ENCODE measurements at places on chromosomes 13 and 19.

DNA sequence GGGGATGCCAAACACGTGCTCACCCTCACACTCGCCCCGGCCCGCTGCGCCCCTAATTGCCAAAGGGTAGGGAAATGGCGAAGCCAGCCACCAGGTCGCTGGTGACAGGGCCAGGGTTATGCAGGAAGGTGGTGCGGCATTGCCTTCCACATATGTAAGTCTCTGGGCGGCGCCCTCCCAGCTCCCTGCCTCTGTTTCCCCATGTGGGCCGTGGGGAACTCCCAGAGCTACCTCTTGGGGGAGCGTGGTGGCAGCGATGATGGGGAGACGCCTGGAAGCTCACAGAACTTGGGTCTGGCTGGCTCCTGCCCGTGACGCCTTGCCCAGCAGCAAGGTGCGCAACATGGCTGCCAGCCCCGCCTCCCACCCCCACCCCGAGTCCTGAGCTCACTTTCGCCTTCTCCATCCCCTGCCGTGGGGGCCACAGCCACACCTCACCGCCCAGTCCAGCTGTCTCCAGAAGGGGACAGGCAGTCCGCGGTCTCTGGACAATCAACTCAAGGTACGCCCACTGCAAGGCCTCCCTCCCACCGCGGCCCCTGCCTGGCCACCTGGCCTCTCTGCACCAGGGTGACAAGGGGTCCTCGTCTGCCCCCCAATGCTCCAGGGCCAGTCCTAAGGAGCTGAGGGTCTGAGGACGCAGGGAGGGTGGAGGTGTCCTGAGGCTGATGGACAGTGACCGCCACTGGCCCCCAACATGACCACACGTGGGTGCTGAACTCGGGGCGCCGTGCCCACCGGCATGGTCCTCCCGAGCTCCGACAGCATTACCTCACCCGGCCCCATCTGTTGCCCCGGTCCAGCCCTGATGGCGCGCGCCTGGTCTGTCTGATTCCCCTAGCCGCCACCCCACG, 6.6 kb downstream of the C19orf25 start:
- DNase-seq = no peak

DNA sequence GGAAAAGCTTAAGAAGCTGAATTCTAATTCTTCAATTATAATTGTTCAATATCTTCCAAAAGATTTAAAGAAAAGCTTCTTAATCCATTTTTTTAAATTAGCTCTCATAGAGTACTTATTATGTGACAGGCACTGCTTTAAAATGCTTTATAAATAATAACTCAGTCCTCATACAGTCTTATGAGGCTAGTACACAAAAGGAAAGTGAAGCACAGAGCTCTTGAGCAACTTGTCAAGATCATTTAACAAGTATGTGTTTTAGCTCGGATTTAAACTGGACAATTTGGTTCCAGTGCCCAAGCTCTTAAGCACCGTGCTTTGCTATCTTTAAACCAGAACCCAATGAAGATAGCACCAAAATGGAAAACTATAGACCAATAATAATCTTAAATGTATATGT, 106.1 kb downstream of the DHRS12 start:
- DNase-seq = no peak

GRCh38 chr13:72062566-72062965, 195.6 kb upstream of the DACH1 start:
- no peak for DNase-seq

GRCh38 chr13:67238277-67238859, 8.2 kb upstream of the PCDH9 start:
- no peak for DNase-seq

- no peak for DNase-seq
Measured at GRCh38 chr19:14450168-14450874, 17.2 kb downstream of the PKN1 start.

DNA sequence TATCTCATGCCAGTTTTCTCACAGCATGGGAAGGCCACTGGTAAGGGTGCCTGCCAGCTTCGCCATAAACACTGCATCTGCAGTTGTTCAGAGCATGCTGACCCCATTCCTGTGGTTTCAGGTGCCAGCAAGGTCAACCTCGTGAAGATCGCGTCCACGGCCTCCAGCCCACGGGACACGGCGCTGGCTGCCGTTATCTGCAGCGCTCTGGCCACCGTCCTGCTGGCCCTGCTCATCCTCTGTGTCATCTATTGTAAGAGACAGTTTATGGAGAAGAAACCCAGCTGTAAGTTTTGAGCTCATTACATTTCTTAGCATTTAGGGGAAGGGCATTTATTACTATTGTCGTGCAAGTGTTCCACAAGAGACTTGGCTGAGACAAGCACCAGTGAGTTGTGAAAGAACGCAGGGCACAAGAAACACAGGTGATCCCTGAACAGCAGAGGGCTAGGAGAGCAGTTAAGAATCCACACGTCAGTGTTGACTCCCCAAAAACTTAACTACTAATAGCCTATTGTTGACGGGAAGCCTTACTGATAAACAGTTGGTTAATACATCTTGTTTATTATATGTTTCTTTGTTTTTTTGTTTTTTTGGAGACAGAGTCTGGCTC, 88.8 kb downstream of the TNFRSF19 start:
- DNase-seq = no peak

DNA sequence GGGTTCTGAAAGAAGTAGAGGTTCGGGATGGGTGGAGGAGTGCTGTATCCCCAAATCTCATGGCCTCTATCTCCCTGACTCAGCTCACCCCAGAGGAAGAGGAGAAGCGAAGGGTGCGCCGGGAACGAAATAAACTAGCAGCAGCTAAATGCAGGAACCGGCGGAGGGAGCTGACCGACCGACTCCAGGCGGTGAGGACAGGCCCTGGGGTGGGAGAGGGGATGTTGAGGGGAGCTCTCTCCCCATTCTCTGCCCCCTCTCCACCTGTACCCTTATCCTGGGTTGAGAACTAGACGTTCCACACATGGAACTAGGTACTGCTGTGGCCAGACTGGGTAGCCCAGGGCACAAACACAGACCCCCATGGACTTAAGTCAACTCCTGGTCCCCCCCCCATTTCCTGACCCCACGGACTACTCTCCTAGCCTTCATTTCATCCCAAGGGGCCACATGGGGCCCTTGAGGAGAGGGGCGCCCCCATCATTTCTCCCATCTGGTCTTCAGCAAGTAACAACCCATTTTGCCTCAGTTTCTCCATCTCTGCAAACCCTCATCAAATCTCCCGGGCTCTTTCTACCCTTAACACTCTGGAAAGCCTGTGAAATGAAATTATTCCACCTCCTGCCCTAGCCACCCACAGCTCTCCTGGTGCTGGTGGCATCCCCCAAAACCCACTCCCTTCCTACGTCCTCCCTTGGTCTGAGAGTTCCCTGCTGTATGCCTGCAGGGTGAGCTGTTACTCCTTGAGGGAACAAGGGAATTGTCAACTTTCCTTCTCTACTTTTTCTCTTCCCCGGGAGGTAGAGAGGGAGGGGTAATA, 3.5 kb downstream of the FOSB start:
- no peak for DNase-seq

DNA sequence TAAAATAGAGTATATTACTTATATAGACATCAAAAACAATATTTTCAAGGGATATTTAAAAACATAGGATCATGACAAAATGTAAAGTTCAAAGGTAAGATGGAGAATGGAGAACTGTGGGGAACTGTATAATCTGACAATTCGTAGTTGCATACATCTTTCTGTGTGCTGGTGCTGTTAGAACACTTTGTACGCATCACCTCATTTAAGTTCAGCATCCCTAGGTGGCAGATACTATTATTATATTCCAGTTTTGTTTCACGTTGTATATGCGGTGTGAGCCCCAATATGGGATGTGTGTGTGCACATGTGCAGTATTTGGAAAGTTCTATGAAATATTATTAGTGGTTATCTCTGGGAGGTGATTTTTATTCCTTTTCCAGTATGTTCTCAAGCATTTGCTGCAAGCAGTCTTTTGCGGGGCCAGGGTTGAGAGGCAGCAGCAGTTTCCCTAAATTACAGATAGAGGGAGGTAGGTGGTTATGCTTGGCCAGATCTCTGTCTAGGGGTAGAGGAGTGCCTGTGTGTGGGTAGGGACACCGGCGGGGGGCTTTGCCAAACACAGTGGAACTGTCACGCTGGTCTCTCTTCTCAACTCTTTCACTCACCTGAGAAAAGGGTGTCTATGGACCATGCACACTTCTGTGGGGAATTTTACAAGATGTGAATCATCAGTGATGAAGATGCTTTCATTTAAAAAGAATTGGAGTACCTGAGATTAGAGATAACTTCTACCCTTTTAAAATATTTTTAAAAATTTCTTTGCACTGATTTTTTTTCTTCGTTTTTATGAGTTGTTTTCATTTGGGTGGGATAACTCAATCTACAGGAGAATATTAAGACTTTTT, 55.6 kb upstream of the ALOX5AP start:
- no peak for DNase-seq

GRCh38 chr13:48531416-48532255, 1.2 kb downstream of the RCBTB2 start:
- DNase-seq = no peak

- no peak for DNase-seq
Measured at GRCh38 chr13:57877601-57878000, 246.1 kb downstream of the PCDH17 start.

GRCh38 chr19:33435706-33436359, 62.3 kb downstream of the CEBPG start:
- no peak for DNase-seq

DNA sequence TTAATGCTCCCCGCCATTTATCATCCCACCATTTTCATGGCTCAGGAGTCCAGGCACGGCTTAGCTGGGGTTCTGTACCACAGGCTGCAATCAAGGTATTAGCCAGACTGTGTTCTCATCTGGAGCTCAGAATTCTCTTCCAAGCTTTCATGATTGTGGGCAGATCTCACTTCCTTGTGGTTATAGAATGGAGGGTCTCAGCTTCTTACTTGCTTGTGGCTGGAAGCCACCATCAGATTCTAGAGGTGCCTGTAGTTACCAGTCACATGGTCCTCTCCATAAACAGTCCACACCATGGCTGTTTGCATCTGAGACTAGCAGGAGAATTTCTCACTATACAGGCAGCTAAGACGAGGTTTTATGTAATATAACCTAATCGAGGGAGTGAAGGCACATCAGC, 45.1 kb upstream of the SLC46A3 start:
- no peak for DNase-seq

DNA sequence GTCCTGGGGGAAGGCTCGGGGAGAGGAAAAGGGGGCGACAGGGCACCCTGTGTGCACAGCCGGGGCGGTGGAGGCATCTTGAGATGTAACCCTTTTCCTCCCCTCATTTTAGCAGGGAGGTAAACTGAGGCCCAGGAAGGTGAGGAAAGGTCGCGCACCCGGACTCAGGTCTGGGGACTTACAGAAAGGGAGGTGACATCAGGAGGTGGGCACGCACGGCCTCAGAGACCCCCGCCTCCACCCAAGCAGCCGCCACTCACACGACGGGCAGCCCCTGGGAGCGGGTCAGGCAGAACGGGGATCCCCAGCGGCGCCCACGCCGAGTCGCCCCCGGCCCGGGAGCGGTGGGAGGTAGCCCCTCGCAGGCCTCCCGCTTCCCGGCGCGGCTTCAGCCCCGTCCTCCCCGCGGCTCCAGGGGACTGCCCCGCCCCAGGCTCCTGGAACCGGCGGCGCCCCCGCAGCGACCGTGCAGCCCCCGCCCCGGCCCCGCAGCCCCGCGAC, 477 bp downstream of the PIP5K1C start:
- DNase-seq = no peak

- DNase-seq = no peak
Measured at GRCh38 chr19:32676186-32676894, 692 bp downstream of the RGS9BP start.

- no peak for DNase-seq
Measured at GRCh38 chr13:84400706-84401105, 518.4 kb upstream of the SLITRK1 start.

- DNase-seq = no peak
Measured at GRCh38 chr19:36100476-36100875, 10.5 kb upstream of the OVOL3 start.

- DNase-seq = no peak
Measured at GRCh38 chr19:11141937-11142527, 13.6 kb downstream of the SPC24 start.

DNA sequence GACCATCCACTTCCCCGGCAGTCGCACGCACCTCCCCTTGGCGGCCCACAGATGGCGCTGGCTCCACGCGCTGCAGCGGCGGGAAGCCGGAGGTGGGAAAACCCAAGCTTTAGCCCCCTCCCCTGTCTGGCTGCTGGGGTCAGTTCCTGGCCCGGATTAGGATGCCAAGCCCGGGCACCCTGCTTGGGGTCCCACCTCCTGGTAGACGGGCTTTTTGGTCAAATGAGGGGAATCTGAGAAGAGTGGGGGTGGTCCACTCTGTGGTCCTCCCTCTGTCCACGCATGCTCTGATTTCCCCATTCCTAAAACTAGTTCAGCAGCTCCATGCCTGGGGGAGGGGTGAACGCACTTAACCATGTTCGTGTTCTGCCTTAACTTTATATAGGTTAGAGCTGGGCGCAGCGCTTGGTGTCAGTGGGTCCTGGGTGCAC, 8.1 kb upstream of the ADGRE2 start:
- DNase-seq = no peak

DNA sequence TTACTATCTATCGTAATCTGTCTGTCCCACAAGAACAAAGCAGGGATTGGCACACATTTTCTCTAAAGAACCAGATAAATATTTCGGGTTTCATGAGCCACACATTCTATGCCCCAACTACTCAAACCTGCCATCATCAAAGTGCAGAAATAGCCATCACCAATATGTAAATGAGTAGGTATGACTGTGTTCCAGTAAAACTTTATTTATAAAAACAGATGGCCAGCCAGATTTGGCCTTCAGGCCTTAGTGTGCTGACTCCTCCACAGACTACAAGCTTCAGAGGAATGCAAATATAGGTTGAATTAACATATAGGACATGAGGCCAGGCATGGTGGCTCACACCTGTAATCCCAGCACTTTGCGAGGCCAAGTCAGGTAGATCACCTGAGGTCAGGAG, 8.9 kb upstream of the DNMT1 start:
- DNase-seq = no peak

- no peak for DNase-seq
Measured at GRCh38 chr19:17499648-17500446, 11.6 kb upstream of the PGLS start.

- DNase-seq = no peak
Measured at GRCh38 chr13:90806892-90807291, 540.6 kb upstream of the MIR17HG start.

DNA sequence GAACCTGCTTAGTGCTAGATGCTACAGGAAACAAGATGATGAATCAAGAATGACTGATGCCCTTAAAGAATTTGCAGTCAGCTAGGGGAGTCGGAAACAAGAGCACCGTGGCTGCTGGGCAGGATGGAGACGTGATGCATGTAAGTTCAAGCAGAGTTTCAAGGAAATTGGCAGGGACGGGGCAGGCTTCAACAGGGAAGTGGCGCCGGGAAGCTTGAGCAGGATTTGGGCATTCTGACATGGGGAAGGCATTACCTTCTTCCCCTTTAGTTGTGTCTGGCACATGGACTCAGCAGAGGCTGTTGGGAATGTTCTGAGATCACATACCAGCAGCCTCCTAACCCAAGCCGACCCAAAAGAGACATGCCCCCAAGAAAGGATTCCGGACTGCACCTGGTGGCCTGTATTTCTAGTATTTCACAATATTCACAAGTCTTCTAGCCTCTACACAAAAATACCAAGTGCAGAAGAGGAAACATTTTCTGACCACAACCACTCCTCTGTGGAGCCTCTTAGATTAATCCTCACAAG, 138.2 kb downstream of the CRYL1 start:
- no peak for DNase-seq

- DNase-seq = no peak
Measured at GRCh38 chr13:105996391-105997025, 539.0 kb downstream of the EFNB2 start.
